ENCODE measurements at places on chromosomes 4 and X. TPM values are rescaled to one million over a fixed set of nuclear protein-coding genes. Genes with fewer than 3 reads are reported as not detected.

GAGE2A gene
- not detected for total RNA-seq

UGT8 gene
- total RNA-seq, result 5.1 TPM

FAM47E gene
- total RNA-seq, result 0.78 TPM

KIT gene
- not detected for total RNA-seq

HS6ST2 gene
- 39.1 TPM for total RNA-seq

RBM47 gene
- total RNA-seq, result 40.2 TPM

UGT2B15 gene
- not detected for total RNA-seq

LRPAP1 gene
- total RNA-seq, result 153 TPM

UGT2B11 gene
- not detected for total RNA-seq

HTN3 gene
- not detected for total RNA-seq

KIAA1210 gene
- not detected for total RNA-seq

YY2 gene
- total RNA-seq, result 2.3 TPM

CFP gene
- 0.10 TPM for total RNA-seq
